AG09309 (cell line): ENCODE measurements at places on chromosomes 7 and 10.

- DNase-seq: no peak
These were observed 763.6 kb downstream of the PHTF2 start for GRCh38 chr7:78562191-78562590.

DNA sequence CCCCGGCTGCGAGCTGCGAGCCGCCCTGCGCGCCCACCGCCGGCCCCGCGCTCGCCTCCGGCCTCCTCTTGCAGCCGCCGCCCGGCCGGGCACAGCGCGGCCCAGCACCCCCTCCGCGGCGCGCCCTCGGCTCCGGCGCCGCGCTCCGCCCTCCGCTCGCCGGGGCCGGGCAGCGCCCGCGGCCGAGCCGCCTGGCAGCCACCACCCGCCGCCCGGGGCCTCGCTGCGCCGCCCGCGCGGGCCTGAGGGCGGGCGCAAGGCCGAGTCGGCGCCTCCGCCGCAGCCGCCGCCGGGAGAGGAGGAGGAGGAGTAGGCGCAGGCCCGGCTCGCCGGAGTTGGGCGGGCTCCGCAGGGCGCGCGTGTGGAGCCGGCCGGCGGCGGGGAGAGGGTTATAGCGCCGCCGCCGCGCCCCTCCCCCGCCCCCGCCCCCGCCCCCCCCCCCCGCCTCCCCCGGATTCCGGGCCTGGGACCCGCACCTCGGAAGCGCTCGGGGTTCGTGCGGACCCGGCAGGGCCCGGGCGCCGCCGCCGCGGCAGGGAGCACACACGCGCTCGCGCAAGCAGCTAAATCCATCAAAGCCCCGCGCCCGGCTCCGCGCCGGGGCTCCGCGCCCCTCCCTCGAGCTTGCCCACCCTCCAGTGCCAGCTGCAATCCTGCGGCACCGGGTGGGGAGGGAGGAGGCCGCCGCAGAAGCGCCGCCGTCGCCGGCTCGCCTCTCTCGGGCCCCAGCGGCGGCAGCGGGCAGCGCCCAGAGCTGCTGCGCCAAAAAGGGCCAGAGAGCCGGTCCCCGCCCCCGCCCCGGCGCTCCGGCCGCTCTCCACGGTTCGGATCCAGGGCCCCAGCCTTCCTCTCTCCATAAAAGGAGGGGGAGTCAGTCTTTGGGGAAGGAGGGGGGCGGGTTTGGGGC, at the start of gene PDGFA:
TSS of gene PDGFA (minus strand) at position 363 of the 907 bp plus-strand sequence. CDS start 845 bp downstream, outside the sequence.
- DNase-seq: no peak

DNA sequence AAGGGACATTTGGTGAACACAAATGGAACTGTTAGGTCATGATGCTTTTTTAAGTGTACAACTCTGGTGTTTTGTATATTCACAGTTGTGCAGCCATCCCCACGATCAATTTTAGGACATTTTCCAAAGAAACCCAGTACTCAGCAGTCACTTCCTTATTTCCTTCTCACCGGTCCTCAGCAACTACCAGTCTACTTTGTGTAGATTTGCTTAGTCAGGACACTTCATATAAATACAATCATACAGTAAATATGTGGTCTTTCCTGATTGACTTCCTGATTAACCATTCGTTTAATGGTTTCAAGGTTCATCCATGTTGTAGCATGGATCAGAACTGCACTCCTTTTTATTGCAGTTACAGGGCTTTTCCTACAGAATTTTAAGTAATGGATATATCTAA, 14.4 kb downstream of the SGPL1 start:
- DNase-seq: no peak

DNA sequence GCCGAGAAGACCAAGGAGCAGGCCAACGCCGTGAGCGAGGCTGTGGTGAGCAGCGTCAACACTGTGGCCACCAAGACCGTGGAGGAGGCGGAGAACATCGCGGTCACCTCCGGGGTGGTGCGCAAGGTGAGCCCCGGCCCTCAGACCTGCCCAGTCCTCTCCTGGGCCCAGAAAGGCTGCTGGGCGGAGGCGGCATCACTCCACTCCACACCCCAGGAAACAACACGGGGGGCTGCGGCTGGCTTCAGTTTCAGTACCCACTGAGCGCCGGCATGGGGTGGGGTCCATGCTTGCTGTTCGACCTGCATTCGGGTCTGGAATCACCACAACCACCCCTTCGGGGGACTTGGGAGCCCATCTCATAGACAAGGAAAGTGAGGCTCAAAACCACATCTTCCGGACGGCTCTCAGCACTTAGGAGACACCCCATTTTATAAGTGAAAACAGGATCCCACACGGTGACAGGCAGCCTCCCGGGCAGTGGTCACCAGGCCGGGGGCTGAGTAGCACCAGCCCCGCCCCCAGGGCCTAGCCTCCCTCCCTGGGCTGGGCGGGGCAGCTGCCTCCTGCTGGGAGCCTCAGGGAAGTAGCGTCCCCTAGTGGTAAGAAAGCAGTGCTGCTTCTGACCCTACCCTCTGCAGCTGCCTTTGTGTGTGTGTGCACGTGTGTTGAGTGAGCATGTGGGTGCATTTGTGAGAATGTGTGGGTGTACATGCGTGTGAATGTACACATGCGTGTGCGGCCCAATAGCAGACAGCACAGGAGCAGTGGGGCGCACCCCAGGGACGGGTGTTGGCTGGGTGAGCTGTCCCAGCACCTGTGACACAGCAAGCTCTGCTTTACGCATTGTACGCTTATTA, 1.8 kb downstream of the SNCG start:
- DNase-seq: no peak

GRCh38 chr10:97481071-97481470, 17.2 kb downstream of the MMS19 start:
- DNase-seq: no peak

GRCh38 chr10:30134171-30134945, 75.0 kb upstream of the JCAD start:
- DNase-seq: no peak

- DNase-seq: no peak
These were observed 29.9 kb downstream of the KAZALD1 start for GRCh38 chr10:101091546-101092290.

GRCh38 chr10:54903745-54904144, 102.7 kb upstream of the PCDH15 start:
- no peak for DNase-seq

DNA sequence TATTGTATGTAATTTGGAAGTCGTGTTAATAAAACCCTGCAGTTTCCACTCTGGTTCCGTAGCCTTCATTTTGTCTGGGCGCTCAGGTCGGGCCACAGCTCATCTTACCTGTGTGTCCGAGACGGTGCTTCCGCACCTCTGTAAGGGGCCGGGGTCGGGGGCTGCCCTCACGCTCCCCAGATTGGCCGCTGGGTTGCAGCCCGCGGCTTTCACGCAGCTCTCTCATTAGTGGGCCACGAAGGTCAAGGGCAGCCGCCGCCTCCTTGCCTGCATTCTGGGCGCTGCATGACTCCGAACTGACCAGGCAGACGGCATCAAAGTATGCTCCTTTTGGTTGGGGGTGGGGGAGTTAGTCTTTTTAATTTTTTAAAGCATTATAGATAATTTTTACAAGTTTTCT, 30.8 kb downstream of the SHH start:
- no peak for DNase-seq

DNA sequence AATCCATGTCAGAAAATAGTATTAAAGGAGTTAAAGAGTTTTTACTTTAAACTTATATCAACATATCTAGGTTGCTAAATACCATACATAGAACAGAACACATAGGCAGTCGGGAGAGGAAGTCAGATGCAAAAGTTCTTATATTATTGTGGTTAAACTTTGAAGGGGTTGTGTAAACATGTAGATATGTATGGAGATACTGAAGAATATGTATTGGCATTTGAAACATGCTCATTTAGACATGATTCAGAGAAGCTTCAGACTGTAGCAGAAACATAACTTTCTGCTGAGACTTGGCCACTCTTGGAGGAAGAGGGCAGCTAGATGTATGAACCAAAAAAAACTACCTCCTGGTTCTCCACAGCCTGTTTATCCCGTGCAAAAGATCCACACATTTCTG, 103.5 kb upstream of the FERD3L start:
- no peak for DNase-seq

DNA sequence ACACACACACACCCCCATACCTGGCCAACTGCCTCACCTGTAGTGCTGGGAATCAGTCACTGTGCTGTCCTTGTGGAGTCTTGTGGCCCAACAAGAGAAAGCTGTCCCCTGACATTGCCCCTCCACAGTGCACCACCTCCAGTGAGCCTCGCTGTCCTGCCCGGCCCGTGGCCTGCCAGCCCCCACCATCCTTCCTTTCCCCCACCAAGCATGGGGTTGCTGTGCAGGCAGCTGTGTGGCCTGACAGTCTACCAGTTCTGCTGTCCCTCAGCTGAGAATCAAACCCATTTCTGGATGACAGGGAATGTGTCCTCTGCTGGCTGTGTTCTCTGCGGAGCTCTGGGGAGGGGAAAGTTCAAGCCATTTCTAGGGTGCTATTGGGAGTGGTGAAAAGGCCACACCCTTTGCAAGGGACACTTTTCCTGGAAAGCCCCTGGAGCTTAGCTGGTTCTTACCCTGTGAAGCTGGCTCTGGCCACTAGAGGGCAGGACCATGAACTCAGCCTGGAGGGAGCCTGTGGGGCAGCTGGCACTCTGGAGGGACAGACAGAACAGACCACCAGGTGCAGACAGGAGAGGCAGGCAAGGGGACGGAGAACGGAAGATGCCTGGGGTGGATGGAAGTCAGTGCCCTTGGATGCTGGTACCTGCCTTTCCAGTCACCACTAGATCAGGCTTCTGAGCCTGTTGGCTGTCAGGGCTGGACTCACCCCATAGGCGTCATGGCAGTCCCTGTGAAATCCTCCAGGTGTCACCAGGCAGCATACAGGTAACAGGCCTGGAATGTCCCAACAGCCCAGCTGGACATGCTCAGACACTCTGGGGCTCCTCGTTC, 10.5 kb upstream of the MTPAP start:
- no peak for DNase-seq

DNA sequence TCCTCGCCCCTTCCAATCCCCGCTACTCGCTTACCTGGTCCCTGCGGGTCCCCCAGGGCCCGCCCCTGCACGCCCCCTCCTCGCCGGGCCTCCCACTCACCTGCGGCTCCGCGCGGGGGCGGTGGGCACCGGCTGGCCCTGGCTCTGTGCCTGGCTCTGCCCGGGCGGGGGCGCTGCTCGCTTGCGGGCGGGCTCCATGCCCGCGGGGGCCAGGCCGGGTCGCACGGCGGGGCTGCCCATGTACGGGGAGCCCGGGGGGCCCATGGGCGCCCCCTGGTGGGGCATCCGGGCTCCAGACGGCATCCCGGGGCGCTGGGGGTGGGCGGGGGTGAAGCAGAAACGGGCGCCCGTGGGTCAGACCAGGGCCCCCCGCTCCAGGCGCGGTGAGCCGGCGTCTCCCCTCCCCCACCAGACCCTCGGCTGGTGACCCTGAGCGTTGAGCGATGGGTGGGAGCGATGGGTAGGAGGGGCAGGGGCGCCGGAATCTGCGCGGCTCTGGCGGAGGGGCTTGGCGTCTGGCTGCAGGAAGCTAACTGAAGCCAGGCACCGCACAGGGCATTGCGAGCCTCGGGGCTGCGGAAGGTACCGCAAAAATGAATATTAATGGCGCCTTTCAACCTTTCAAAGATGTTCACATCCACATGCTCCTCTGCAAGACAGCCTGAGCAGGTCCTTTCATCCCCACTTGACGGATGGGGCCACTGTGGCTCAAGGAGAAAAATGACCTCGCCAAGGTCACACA, 3.0 kb downstream of the SMARCD3 start:
- no peak for DNase-seq

- DNase-seq: no peak
These were observed 41.0 kb downstream of the TSPAN15 start for GRCh38 chr10:69492091-69492745.

GRCh38 chr7:29851487-29851886, 45.2 kb downstream of the WIPF3 start:
- DNase-seq: no peak
